ENCODE measurements at places on chromosomes 3 and 15.

- DNase-seq: no peak
Observed at GRCh38 chr15:25900431-25900830, 37.3 kb upstream of the ATP10A start.

DNA sequence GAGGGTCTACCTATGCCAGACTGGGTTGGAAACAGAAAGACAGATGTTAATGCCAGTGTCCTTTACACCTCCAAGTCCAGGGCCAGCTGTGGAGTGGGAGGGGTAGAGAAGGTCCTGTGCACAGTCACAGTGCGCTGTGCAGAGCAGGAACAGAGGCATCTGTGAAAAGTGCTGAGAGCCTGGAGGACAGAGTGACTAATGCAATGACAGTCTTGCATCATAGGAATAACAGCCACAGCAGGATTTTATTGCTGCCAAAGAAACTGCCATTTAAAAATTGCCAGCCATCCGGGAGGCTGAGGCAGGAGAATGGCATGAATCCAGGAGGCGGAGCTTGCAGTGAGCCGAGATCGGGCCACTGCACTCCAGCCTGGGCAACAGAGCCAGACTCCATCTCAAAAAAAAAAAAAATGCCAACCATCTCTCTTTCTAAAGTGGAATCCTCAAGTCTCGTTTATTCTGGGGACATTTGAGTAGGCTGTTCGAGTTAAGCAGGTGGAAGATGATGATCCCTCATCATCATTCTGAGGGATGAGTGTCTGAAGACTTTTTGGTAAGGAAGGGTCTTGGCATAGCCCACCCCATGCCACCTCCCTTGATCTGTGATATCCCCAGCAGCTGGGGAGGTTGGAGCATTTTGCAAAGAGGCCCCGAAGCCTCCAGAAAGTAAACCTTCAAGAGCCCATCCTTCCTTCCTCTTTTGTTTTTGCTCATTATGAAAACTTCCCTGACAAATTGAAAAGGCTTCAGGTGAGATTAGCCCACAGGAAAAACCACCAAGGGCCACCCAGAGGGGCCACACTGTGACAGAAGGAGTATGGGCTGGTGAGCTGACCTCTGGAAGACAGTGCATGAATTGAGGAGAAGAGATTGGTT is 7.7 kb downstream of the CCR2 start:
- DNase-seq: no peak

DNA sequence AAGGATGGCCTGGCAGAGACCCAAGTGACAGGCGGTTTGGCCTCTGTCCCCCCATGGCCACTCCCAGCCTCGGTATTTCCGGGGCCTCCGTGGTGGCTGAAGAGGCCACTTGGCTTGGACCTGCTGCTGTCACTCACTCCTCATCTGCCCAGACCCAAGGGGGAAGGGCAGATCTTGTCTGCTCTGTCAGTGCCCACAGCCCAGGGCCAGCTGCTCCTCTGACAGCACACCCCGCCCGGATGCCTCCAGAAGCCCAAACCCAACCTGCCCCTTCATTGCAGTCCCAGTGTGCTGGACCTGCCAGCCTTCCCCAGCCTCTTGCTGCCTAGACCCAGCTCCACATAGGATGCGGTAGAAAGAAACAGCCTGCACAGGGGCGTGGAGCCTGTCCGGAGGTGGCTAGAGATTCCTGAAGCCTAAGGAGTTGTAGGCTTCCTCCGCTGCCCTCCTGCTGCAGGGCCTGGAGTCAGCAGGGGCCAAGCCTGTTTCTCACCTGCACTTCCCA is 52.0 kb downstream of the MAGEF1 start:
- DNase-seq: no peak

DNA sequence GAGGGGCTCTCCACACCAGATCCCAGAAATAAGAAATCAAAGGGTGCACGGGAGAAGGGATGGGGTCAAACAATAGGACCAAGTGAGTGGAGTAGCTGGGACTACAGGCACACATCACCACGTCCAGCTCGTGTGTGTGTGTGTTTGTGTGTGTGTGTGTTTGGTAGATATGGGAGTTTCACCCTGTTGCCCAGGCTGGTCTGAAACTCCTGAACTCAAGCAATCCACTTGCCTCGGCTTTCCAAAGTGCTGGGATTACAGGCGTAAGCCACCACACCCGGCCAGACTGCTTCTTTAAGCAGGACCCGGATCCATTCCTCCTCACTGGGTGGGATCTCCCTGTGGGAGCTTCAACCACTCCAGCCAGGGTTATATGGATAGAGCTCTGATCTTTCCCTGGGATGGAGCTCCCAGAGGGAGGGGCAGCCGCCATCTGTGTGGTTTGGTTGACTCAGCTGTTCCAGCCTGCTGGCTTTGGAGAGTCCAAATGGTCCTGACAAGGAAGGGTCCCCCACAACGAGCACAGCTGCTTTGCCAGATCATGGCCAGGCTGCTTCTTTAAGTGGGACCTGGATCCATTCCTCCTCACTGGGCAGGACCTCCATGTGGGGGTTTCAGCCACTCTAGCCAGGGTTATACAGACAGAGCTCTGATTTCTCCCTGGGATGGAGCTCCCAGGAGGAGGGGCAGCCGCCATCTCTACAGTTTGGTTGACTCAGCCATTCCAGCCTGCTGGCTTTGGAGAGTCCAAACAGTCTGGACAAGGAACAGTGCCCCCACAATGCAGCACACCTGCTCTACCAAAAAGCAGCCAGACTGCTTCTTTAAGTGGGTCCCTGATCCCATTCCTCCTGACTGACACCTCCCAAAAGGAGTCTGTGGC is 9.1 kb upstream of the AVEN start:
- DNase-seq: no peak

GRCh38 chr3:130395331-130395730 is 49.9 kb downstream of the COL6A5 start:
- no peak for DNase-seq

DNA sequence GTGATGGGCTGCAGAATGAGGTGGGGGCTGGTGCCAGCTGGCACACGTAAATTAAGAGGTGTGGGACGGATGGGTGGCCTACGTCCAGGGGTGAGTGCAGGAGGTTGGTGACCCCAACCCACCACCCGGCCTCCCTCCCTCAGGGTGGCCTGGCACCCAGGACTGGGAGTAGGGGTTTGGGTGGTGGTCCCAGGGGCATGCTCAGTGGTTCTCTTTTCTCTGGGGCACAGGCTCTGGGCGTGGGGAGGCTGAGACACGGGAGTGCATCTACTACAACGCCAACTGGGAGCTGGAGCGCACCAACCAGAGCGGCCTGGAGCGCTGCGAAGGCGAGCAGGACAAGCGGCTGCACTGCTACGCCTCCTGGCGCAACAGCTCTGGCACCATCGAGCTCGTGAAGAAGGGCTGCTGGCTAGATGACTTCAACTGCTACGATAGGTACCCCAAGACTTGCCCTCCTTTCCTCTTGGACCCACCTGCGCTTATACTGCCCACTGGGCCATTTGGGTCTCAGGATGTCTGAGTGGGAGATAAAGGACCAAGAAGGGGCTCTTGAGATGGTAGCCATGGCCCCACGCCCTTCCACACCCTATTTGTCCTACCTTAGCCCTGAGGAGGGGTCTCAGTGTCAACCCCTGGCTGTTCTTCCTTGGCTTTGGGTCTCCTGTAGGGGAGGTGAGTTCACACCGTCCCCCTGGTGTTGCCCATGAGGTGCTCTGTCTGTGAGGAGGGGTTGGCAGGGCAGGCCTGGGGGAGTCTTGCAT is 18.9 kb upstream of the EXOG start:
- DNase-seq: no peak

GRCh38 chr15:83396101-83396500 is 51.0 kb upstream of the SH3GL3 start:
- no peak for DNase-seq

DNA sequence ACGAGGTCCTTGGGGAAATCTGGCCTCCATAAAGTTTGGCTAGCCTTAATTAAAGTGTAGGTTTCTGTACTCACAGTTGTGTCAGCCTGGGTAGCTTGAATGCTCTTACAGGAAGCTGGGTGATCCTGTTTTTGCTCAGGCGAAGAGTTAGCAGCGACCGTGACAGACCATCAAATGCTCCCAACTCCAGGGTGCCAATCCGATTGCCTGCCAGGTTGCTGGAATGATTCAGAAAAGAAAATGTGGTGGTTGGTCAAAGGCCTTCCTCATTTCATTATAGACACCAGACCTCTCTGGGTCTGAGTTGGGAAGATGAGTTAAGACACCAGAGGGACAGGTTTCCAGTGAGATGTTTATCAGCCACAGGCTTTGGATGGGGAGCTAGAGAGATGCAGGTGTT is 86.0 kb downstream of the LRIG1 start:
- DNase-seq: no peak

DNA sequence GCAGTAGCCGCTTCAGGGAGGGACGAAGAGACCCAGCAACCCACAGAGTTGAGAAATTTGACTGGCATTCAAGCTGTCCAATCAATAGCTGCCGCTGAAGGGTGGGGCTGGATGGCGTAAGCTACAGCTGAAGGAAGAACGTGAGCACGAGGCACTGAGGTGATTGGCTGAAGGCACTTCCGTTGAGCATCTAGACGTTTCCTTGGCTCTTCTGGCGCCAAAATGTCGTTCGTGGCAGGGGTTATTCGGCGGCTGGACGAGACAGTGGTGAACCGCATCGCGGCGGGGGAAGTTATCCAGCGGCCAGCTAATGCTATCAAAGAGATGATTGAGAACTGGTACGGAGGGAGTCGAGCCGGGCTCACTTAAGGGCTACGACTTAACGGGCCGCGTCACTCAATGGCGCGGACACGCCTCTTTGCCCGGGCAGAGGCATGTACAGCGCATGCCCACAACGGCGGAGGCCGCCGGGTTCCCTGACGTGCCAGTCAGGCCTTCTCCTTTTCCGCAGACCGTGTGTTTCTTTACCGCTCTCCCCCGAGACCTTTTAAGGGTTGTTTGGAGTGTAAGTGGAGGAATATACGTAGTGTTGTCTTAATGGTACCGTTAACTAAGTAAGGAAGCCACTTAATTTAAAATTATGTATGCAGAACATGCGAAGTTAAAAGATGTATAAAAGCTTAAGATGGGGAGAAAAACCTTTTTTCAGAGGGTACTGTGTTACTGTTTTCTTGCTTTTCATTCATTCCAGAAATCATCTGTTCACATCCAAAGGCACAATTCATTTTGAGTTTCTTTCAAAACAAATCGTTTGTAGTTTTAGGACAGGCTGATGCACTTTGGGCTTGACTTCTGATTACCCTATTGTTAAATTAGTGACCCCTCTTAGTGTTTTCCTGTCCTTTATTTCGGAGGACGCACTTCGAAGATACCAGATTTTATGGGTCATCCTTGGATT is at the start of gene MLH1:
Gene MLH1 (plus strand): TSS at position 193 of the 958 bp plus-strand sequence. CDS start 30 bp downstream, at position 223.
- DNase-seq: peak; percentile 100

DNA sequence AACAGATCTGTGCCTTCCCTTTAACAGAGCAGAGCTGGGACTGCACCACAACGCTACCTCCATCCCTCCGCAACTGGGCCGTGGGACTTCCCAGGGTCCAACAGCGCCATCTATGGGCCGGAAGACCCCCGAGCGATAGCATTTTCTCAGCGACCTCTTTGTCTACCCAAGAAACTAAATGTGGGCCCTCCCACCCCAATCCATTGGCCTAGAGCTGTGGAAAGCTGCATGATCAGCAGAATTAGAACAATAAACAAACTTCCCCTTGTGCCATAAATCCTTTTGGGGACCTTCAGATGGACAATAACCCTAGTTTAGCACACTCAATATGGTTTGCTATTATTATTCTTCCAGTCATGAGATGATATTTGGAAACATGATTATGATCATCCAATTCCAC is 74.8 kb upstream of the NTRK3 start:
- peak; percentile 24 for DNase-seq

DNA sequence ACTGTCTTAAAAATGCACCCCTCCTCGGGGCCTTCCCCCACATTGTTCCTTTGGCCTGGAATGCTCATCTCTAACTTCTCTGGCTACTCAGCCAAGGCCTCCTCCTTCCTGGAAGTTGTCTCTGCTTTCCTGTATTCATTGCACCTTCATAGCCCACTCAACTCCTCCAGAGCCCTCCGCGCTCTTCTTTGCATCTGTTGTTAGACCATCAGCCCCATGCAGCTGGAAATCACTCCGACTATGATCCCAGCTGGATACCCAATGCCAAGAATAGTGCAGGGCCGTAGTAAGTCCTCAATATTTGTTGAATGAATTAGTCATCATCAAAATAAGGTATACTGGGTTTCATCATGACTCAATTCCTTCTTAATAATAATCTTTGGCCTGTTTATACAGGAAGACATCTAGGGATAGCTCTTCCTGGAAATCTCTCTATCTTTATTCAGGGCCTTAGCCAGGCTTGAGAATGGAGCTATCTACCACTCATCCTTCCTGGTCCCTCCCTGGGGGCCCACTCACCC is 112.7 kb downstream of the SYNPR start:
- DNase-seq: no peak

DNA sequence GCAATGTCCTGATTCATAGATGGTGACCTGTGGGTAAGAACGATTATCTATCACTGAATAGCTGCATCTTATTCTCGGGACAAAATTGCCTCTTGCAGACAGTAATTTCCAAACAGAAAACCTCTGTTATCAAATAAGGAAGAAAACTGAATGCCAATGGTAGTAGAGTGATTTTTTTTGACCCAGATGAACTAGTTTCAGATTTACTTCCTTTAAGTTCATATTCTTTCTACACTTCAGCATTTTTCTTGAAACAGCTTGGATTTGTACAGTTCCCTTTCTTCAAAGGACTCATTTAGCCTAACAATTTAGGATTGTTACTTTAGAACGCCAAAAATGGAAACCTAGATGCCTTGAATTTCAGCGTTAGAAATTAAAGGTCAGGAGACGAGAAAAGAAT is 14.6 kb downstream of the ETV5 start:
- DNase-seq: no peak

DNA sequence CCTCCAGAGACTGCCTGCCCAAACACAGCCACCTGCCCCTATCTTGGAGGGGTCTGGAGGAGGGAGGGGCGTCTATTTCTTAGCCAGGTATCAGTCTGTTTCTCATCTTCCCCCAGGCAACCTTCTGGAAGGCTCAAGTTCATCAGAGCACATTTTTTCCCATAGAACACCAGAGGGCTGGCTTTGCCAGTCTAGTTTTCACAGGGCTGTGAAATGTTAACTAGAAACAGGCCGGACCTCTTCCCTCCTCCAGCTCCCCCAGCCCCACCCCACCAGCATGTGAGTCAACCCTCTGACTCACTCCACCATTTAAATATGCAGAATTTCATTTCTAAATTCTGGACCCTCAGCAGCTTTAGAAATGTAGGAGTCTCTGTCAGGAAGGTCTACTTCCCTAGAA is 66.9 kb downstream of the SLCO2A1 start:
- DNase-seq: no peak

GRCh38 chr3:115790759-115791158 is 167.4 kb downstream of the GAP43 start:
- no peak for DNase-seq

GRCh38 chr15:79197285-79197684 is 85.2 kb upstream of the ANKRD34C start:
- no peak for DNase-seq

- no peak for DNase-seq
Observed at GRCh38 chr15:49979705-49980382, 139.2 kb downstream of the ATP8B4 start.

DNA sequence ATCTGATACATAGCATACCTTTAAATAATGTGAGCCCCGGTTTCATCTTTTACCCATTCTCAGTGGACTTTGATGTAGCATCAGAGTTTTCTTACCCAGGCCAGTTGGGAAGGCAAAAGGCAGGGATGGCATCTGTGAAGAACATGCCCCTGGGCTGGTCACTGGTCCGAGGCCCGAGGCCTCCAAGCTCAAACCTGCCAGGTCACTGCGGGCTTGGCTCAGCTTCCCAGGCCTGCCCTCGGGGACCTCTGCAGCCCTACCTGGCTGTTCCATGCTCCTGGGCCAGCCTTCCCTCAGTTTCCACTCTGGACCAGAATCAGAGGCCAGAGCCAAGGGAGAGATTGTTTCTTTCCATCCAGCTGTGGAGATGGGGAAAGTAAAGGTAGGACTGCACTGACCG is 26.9 kb downstream of the NR1I2 start:
- no peak for DNase-seq

Measured in renal pelvis (tissue), 12 donors.